Activated naive CD4-positive, alpha-beta T cell treated with anti-CD3 and anti-CD28 coated beads, Interleukin-2, amount 50 U/mL, for 16 hours (primary cell): ENCODE measurements at places on chromosomes 1 and 21.

DNA sequence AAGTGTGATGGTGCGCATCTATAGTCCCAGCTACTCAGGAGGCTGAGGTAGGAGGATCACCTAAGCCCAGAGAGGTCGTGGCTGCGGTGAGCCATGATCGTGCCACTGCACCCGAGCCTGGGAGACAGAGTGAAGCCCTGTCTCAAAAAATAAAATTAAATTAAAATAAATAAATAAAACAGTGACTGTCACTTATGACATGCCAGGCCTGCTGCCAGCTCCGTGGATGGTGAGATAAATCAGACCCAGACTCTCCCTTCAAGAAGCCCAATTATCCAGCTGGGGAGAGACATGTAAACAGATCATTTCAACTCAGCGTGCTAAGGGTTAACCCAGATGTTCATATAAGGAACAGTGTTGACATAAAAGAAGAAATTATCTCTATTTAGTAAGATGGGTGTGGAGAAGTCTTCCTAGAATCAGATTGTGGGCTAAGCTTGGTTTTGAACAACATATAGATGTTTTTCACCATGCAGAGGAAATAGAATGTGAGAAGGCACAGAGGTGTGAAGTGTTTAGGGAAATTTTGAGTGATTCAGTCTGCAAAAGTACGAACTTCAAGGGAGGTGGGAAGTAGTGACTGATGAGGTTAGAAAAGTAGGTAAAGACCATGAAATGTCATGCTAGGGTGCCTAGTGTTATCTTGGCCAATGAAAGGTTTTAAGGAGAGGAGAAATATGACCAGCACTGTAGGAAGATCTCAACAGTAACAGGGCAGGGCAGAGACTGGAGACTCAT is 18.3 kb downstream of the YARS1 start:
- no peak for DNase-seq

- DNase-seq, result no peak
Measured at GRCh38 chr1:156864796-156865195, 4.1 kb downstream of the NTRK1 start.

- DNase-seq, result peak; percentile 79
Measured at GRCh38 chr1:63593303-63593885, at the start of gene PGM1. TSS of gene PGM1 (plus strand) at chr1:63593411. CDS start at chr1:63593489, 78 bp downstream.

DNA sequence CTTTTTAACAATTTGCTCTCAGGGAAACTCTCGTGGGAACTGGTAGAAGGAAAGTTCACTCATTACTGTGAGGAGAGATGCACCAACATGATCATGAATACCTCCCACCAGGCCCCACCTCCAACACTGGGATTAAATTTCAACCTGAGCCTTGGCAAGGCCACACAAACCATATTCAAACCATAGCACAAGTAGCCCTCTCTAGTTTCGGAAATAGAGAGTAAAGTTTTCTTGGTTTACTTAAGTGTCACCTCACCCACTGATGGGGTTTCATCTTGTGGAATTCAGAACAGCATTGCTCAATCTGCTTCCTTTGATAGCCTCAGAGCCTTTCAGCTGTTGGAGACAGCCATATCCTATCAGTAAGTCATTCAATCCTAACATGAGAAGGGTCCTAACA is 25.5 kb upstream of the CCSAP start:
- no peak for DNase-seq

GRCh38 chr1:212012034-212012740 is 23.2 kb downstream of the INTS7 start:
- peak; percentile 60 for DNase-seq

- DNase-seq, result no peak
Measured at GRCh38 chr1:226474443-226475141, 66.7 kb upstream of the PARP1 start.

GRCh38 chr1:211369640-211370039 is 43.0 kb downstream of the TRAF5 start:
- DNase-seq, result no peak
